Colonic mucosa (tissue), 4 donors: ENCODE measurements at places on chromosomes 12 and 14. TPM values are rescaled to one million over a fixed set of nuclear protein-coding genes. Genes with fewer than 3 reads are reported as not detected.
A peak's percentile ranks its signal among the peaks of the same experiment; 100 is the strongest.

The DNM1L gene
- total RNA-seq = 55.6 TPM

The KRT71 gene
- not detected for total RNA-seq

The SIRT4 gene
- 1.6 TPM for total RNA-seq

The OTUB2 gene
- 2.7 TPM for total RNA-seq

The ADIPOR2 gene
- total RNA-seq = 68.3 TPM

The MAPKAPK5 gene
- 84.8 TPM for total RNA-seq

The C1S gene
- 97.2 TPM for total RNA-seq

The RAB35 gene
- total RNA-seq = 46.4 TPM

The ABCD2 gene
- total RNA-seq = 0.17 TPM

The SLC5A8 gene
- total RNA-seq = 0.35 TPM

The ACSS3 gene
- total RNA-seq = 1.6 TPM

The NANOG gene
- not detected for total RNA-seq

DNA sequence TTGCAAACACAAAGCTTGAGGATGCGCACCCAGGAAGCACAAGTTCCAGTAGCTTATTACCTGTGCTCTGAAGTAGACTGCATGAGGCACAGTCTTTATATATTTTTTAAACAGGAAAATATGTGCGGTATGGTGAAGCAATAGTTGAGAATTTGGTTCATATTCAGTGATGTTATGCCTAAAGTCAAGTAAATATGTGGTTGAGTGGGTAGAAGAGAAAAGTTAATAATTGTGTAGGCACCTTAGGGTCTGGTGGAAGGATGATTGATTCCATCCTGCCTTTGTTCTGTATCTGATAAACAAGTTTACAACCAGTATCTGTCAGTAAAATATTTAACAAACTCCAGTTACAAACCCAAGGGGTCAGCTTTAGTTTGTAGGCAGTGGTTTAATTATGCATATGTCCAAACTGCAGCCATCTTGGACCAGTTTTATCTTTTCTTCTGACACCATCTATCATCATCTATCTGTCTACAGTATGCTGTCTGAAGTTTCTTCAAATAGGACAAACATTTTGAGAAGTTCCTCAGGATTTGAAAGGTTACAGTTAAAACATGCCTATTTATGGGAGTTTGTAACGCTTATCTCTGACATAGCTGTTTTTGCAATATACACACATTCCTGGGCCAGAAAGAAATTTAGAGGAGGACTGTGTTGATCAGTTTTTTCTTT lies 10.8 kb downstream of the SINHCAF start:
- no peak overlapping the region for H3K27ac ChIP-seq
- no peaks in the 10 kb centered on the region for H3K4me1 ChIP-seq
- H3K27me3 ChIP-seq = no peaks in the 10 kb centered on the region
- no peak overlapping the region for H3K4me3 ChIP-seq
- H3K36me3 ChIP-seq = no peaks in the 10 kb centered on the region

- no peak for DNase-seq
- no peaks in the 10 kb centered on the region for H3K4me1 ChIP-seq
- H3K4me3 ChIP-seq = no peak overlapping the region
- H3K27me3 ChIP-seq = no peaks in the 10 kb centered on the region
These were observed 242.6 kb upstream of the CRY1 start for GRCh38 chr12:107335802-107336570.

DNA sequence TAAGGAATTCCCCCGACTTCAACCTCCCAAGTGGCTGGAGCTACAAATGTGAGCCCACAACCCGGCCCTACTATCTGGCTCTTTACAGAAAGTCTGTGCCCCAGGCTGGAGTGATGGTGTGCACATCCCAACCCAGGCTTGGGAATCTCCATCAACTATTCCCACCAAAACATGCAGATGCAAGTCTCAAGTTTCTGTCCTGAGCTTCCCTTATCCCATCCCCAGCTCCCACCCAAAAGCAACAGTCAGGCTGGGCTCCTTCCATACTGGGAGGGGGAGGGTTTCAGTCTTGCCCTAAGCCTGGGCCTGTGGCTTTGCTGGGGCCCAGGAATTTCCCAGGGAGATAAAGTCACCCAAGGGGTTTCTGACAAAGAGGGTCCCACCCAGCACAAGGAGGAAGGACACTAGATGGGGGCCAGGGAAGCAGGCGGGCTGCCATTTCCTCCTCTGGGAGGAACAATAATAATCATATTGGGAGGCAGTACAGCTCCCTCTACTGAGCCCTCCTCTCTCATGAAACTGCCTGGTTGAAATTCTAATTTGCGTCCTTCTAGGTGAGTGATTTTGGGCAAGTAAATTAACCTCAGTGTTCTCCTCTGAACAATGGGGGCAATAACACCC lies 8.0 kb downstream of the SLC8B1 start:
- H3K27me3 ChIP-seq = no peaks in the 10 kb centered on the region
- no peak overlapping the region for H3K4me3 ChIP-seq
- no peaks in the 10 kb centered on the region for H3K4me1 ChIP-seq

DNA sequence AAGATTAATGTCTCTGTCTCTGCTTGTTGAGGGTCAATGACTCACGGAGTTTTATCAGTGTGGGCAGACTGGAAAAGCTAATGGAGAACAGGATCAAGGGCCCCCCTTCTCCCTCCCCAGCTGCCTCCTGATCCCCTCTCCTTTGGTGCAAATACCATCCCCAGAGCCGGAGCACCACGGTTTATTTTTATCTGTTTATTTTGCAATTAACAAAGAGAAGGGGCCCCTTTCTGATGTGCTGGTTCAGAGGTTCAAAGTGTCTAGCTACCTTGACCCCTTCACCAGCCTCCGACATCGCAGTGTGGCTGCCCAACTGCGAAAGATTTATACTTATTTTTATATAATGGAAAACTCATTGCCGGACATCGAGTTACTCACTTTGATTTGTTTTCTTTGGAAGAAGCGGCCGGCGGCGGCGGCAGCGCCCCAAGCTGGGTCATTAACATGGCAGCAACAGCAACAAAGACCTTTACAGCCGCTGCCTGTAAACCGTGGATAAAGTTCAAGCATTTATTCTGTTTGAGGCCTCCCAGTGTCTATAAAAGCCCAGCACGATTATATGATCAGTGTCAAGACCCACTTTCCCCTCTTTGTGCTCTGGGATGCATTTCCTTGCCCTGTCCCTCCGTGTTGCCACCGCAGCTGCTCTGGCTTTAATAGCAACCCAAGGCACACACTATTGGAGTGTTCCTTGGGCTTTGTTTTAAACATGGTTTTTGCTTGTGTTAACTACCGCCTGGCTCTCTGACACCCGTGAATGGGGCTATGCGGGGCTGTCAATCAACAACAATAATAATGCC lies 47.4 kb upstream of the PARP11 start:
- no peak overlapping the region for H3K4me3 ChIP-seq
- H3K27ac ChIP-seq = no peak overlapping the region
- no peaks in the 10 kb centered on the region for H3K4me1 ChIP-seq
- no peaks in the 10 kb centered on the region for H3K36me3 ChIP-seq
- no peak for DNase-seq

- DNase-seq = no peak
- no peaks in the 10 kb centered on the region for H3K4me1 ChIP-seq
- H3K27me3 ChIP-seq = no peaks in the 10 kb centered on the region
These were observed 43.4 kb upstream of the PIK3C2G start for GRCh38 chr12:18217966-18218365.

GRCh38 chr12:62299617-62300016 lies 39.4 kb downstream of the USP15 start:
- H3K27me3 ChIP-seq = no peaks in the 10 kb centered on the region
- no peak overlapping the region for H3K27ac ChIP-seq
- H3K36me3 ChIP-seq = no peaks in the 10 kb centered on the region
- H3K4me3 ChIP-seq = no peak overlapping the region
- no peaks in the 10 kb centered on the region for H3K4me1 ChIP-seq
- DNase-seq = no peak

- no peak overlapping the region for H3K4me3 ChIP-seq
- no peak for DNase-seq
- H3K36me3 ChIP-seq = no peaks in the 10 kb centered on the region
- H3K27me3 ChIP-seq = peaks cover 4% of the 10 kb centered on the region
These were observed 4.9 kb upstream of the PLXNC1 start for GRCh38 chr12:94143438-94143837.

GRCh38 chr14:96706893-96707292 lies 90.3 kb upstream of the VRK1 start:
- no peaks in the 10 kb centered on the region for H3K36me3 ChIP-seq
- H3K27ac ChIP-seq = no peak overlapping the region
- DNase-seq = no peak
- no peak overlapping the region for H3K4me3 ChIP-seq
- no peaks in the 10 kb centered on the region for H3K4me1 ChIP-seq

GRCh38 chr12:64611341-64612284 lies 1.3 kb downstream of the RASSF3 start:
- peak; percentile 60 for DNase-seq
- no peaks in the 10 kb centered on the region for H3K36me3 ChIP-seq
- H3K27me3 ChIP-seq = no peaks in the 10 kb centered on the region
- H3K27ac ChIP-seq = peak overlapping the region; percentile 98
- peak overlapping the region; percentile 85 for H3K4me3 ChIP-seq

GRCh38 chr14:66115740-66116502 lies 370.2 kb upstream of the CCDC196 start:
- no peaks in the 10 kb centered on the region for H3K36me3 ChIP-seq
- DNase-seq = no peak
- no peak overlapping the region for H3K27ac ChIP-seq
- H3K4me1 ChIP-seq = no peaks in the 10 kb centered on the region

DNA sequence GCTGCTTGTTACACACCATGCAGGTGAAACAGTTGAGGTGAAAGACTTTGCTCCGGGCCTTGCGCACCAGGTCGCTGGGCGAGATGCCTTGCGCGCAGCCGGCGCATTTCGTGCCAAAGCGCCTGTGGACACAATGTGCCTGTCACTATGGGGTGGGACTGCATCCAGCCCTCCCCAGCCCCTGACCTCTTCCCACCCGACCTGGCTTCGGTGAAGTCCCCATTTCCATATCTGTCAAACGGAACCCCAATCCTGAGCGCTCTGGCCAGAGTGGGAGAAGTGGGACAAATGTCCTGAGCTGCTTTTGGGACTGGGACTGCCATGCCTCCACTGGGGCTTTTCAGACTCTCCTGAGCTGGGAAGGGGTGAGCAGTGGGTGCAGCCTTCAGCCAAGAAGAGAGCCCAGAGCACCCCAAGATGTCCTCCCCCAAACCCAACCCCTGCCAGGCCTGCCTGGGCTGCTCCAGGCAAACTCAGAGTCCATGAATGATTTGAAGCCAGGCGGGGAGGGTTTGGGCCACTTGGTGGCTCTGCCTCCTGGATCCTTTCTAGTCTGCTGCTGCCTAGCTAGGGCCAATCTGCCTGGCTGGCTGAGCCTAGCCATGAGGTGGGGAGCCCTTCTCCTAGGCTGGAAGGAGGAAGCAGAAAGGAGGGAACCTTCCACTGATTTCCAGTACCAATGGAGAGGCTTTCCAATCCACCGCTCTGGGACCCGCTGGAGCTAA lies 2.3 kb downstream of the LHX5 start:
- peaks cover 99% of the 10 kb centered on the region for H3K27me3 ChIP-seq
- no peak overlapping the region for H3K4me3 ChIP-seq
- no peaks in the 10 kb centered on the region for H3K36me3 ChIP-seq
- no peak overlapping the region for H3K27ac ChIP-seq
- H3K4me1 ChIP-seq = no peaks in the 10 kb centered on the region

GRCh38 chr12:6963791-6964413 lies 6.6 kb downstream of the PHB2 start:
- H3K27ac ChIP-seq = peak overlapping the region; percentile 95
- H3K36me3 ChIP-seq = peaks cover 5% of the 10 kb centered on the region
- peak; percentile 60 for DNase-seq
- H3K4me3 ChIP-seq = peak overlapping the region; percentile 57
- peaks cover 29% of the 10 kb centered on the region for H3K4me1 ChIP-seq

- DNase-seq = peak; percentile 26
- no peak overlapping the region for H3K4me3 ChIP-seq
- no peaks in the 10 kb centered on the region for H3K4me1 ChIP-seq
- no peak overlapping the region for H3K27ac ChIP-seq
- no peaks in the 10 kb centered on the region for H3K36me3 ChIP-seq
These were observed 5.7 kb downstream of the SLC4A8 start for GRCh38 chr12:51430196-51430895.

DNA sequence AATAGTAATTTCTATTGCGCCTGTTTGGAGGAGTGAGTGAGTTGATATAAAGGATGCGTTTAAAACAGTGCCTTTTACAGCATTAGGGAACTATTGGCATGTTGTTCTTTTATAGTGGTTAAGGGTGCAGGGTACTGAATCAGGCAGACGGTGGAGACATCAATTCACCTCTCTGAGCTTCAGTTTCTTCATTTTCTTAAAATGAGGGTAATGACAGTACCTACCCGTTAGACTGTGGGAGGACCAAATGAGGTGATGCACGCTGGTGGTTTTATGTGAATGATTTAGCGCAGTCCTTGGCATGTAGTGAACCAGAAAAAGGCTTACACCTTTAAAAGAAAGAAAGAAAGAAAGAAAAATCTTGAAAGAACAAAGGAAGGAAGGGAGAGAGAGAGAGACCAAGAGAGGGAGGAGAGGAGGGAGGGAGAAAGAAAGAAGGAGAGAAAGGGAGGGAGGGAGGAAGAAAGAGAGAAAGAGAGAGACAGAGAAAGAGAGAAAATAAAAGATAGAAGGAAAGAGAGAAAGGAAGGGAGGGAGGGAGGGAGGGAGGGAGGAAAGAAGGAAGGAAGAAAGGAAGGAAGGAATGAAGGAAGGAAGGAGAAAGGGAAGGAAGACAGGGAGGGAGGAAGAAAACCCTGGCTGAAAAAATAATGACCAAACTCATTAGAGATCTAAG lies 22.2 kb upstream of the CCND2 start:
- H3K4me3 ChIP-seq = no peak overlapping the region
- H3K36me3 ChIP-seq = no peaks in the 10 kb centered on the region
- DNase-seq = no peak
- H3K4me1 ChIP-seq = no peaks in the 10 kb centered on the region

GRCh38 chr12:75877763-75878621 lies 153.6 kb downstream of the PHLDA1 start:
- H3K4me1 ChIP-seq = no peaks in the 10 kb centered on the region
- H3K36me3 ChIP-seq = no peaks in the 10 kb centered on the region
- no peak for DNase-seq
- H3K4me3 ChIP-seq = no peak overlapping the region
- H3K27ac ChIP-seq = no peak overlapping the region

- no peaks in the 10 kb centered on the region for H3K36me3 ChIP-seq
- no peaks in the 10 kb centered on the region for H3K27me3 ChIP-seq
- no peak overlapping the region for H3K27ac ChIP-seq
- DNase-seq = no peak
These were observed 300.1 kb downstream of the AKAP6 start for GRCh38 chr14:32629236-32629635.

DNA sequence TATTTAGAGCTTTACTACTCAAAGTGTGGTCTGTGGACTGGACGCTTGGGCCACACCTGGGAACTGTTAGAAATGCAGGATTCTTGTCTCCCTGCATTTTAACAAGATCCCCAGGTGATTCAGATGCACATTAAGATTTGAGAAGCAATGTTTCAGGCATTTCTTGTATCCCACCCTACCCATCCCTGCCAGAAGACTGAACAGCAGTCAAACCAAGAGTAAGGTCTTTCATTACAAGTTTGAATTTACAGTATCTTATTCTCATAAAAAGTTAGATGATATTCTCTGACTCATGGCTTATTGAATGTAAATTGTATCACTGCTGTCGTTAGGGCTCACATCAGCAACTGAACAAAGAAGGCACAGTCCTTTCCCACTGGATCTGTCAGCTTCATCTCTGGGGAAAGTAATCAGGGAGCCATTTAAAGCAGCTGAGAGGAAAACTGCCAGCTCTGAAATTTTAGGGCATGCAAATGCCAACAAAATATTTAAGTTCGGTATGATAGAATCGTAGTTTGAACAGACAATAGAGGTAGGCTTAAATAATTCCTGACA lies 141.1 kb downstream of the AKAP6 start:
- H3K36me3 ChIP-seq = no peaks in the 10 kb centered on the region
- no peaks in the 10 kb centered on the region for H3K27me3 ChIP-seq
- no peak overlapping the region for H3K4me3 ChIP-seq
- H3K4me1 ChIP-seq = no peaks in the 10 kb centered on the region
